ENCODE measurements at places on chromosomes 4 and X.

DNA sequence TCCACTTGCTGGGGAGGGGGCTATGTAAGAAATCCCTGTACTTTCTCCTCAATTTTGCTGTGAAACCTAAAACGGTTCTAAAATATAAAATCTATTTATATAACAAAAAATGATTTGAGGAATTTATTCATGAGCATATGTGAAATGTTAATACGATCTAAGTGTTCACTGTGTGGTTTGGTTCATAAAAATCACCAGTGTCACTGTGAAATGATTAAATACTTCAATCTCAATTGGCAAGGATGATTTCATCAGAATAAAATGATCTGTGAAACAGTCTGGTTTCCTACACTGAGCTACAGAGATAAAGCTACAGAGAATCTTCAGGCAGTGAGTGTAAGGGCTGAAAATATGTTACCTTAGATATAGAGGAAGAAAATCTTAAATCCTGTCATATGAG is 153.4 kb downstream of the GPM6A start:
- no peak for DNase-seq

DNA sequence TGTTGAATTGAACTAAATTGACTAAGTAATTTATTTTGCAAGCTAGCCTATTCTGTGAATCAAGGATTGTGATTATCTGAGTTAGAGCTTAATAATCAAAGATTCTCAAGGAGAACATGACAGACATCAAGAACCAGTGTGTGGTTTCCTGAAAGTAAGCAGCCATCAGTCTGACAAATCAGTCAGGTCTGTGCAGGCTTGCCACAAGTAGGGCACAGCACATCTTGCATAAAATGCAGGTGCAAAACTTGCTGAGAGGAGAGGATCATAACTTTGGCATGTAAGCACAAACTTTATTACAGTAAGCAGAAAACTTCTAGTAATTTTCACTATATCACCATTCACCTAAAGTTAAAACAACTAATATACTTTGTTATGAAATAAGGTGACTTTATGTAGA is 22.5 kb downstream of the FAM241A start:
- no peak for DNase-seq

- no peak for DNase-seq
Measured at GRCh38 chr4:12084690-12085089, 656.0 kb upstream of the HS3ST1 start.

DNA sequence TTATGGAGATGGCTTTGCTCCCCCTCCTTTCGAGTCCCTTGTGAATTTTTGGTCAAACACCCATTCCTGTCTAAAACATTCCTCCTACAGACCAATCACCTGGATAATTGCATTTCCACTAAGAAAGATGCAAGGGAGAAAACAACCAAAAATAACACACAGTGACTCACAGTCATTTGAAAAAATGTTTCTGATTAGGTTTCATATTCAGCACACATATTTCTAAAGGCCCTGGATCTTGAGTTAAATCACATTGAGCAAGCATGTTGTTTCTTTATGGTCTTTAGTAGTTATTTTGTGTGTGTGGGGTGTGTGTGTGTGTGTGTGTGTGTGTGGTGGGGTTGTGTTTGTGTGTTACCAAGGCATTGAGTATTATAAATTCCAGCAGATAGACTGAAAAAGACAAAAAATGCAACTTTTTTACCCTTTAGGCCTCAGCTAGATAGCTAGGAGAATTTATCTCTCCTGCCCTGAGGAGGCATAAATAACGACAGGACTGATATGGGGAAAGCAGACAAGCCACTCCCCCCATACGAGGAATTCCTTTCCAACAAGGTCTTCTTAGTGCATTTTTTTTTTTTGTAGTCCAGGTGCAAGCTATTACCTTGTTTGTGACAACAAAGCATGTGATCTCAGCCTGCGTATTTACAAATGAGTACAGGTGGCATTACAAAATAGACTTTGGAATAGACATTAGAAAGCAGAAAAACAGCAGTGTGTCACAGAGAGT is 265.4 kb upstream of the ADGRL3 start:
- no peak for DNase-seq

GRCh38 chr4:159455675-159456237 is 352.9 kb downstream of the RAPGEF2 start:
- peak; percentile 66 for DNase-seq

- peak; percentile 89 for DNase-seq
Measured at GRCh38 chr4:73661646-73662119, 41.4 kb upstream of the RASSF6 start.

- DNase-seq: no peak
Measured at GRCh38 chrX:77640702-77641101, 145.3 kb downstream of the ATRX start.

GRCh38 chr4:183374950-183375555 is 52.8 kb upstream of the CLDN24 start:
- DNase-seq: peak; percentile 33

- peak; percentile 32 for DNase-seq
Measured at GRCh38 chr4:88075336-88075735, 67.9 kb downstream of the PKD2 start.

DNA sequence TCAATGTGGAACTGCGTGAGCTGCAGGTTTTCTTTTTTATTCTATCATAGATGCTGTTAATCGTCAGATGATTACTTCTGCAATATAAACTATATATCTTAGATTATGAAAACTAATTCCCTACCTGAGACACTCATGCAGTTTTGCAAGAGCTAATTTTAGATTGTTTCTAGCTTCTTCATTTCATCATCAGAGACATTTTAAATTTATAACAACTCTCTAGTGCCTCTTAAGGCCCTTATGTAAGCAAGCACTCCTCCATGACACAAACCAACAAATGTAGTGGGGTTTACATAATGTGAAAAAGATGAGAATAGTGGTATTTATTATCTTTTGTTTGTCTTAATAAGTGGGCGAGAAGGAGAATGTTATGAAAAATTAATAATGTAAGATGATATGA is 170.2 kb upstream of the ETNPPL start:
- DNase-seq: no peak

DNA sequence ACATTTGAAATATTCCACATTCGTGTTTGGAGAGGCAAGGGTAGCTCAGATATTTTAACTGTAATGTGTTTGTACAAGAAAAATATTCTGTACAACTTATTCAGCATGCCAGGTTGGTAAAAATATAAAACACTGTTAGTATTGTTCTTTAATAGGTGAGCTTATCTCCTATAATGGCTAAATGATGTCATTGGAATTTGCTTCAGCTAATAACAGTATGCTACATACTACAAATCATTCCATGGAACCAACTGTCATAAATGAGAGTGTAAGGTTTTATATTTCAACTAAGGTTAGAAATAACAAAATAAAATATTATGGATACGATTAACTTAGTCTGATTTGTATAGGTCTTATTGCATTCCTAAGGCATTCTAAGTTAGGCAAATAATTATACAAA is 206.6 kb downstream of the ADGRL3 start:
- peak; percentile 10 for DNase-seq

- no peak for DNase-seq
Measured at GRCh38 chr4:176453079-176453478, 133.3 kb downstream of the SPCS3 start.

GRCh38 chrX:95721011-95721410 is 963.6 kb upstream of the DIAPH2 start:
- DNase-seq: no peak

DNA sequence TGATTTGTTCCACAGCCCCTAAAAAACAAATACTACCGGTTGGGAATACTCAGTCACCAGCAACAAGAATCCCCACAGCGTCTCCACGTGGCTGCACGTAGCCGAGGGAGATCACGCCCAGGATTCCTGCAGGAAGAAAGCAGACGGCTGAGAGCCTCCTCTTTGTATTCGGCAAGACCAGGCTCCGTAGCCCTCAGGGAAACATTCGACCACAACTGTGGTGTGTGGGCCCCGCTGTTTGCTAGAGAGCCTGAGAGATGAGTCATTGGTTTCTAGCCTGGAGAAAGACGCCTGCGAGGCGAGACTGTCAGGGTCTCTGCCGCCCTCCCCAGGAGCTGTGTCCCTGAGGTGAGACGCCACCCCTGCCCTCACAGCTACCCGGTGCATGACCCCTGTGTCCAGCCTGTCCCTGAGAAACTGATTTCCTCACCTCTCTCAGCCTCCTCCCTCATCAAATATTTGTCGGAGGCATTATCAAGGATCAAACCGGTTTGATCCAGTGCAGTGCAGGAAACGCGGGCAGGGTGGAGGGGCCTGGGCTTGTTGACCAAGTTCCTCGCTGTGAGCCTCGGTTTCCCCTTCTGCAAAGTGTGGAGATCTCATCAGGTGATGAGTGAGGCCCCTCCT is 4.7 kb upstream of the S100P start:
- DNase-seq: peak; percentile 97

- DNase-seq: peak; percentile 25
Measured at GRCh38 chrX:16797358-16797757, 11.1 kb downstream of the TXLNG start.

DNA sequence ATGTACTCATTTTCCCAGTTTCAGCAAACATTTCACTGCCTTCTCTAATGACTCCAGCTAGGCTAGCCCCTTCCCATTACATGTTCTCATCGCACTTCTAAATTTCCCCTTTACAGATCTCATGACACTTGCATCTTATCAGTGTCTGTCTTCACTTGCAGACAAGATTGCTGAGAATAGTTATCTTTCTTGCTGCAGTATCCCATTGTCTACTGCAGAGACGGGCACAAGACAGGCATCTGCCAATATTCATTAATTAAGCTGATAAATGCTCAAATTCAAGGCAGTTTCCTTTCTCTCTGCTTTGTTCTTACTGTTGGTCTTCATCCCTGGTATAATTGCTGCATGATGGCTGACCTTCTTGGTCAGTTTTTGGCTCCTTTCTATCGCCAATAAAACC is 175.9 kb downstream of the ANTXR2 start:
- DNase-seq: no peak

DNA sequence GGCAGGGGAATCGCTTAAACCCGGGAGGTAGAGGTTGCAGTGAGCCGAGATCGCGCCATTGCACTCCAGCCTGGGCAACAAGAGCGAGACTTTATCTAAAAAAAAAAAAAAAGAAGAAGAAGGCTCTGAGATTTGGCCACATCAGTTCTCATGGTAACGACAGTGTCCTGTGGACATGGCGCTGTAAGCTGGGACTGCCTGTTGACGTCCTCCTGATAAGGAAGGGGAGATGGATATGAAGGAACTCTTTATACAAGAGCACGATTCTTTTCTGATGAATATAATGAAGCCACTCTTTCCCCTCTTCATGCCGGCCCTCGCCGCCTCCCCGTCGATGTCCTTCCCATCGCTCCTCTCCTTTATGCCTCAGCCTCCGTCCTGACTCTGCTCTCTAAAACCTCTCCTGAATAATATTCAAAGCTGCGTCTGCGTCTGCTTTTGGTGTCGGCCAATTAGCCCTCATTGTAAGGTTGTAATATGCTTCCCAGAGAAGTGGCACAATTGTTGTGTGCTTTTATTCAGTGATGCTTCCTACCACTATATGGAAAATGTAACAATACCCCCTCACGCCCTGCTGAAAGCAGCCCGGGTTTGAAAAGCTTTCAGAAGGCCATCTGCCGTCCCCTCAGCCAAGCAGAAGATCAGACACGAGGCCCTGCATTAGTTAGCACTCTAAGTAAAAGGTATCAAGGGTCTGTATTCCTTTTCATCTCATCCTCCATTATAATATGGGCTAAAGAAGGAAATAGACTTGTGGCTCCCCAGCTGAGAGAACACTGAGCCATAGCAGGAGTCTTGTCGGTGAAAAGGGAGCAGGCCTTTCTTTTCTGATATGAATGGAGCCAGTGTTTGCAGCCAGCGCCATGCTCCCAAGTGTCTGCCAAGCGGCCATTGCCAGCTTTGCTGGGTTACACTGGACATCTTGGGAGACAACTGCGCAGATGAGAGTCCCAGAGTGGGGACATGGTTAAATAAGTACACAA is 22.1 kb upstream of the SCOC start:
- DNase-seq: no peak

DNA sequence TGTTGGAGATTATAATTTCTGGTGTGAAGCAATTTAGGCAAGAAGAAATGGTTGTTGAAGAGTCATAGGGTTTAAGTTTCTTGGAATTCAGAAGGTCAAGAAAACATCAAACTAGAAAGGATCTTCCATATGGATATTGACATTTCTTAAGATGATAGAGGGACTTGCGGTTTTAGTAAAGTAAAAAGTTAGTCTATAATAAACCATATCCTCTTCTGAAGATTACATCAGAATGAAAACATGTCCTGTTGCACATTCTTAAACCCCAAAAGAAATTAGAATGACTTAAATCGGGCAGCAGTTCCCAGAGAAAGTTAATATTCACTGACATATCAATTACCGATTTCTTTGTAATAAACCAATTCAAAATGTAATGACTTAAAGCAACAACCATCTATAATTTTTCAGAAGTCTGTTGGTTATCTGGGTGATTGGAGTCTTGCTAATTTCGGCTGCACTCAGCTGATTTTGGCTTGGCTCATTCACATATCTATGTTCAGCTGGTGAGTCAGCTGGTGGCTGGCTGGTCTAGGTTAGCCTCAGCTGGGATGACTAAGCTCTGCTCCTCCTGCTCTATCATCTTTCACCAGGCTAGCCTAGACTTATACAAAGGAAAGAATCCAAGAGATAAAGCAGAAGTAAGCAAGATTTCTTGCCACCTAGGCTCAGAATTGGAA is 24.4 kb upstream of the DYNLT3 start:
- DNase-seq: peak; percentile 86

DNA sequence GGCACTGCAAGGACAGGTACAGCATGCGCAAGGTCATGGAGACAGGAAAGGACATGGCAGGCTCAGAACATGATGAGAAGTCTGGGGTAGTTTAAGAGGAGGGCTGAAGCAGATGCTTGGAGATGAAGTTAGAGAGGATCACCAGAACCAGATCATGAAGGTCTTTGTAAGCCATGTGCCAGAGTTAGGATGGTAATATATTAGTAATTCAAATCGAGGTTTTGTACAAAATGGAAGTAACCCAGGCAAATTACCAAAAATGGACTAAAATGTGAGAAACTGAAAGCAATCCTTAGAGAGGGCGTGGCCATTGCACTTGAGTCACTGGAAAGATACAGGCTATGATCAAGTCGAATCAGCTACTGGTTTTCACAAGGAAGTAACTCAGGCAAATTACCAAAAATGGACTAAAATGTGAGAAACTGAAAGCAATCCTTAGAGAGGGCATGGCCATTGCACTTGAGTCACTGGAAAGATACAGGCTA is 13.5 kb downstream of the RXFP1 start:
- peak; percentile 57 for DNase-seq

DNA sequence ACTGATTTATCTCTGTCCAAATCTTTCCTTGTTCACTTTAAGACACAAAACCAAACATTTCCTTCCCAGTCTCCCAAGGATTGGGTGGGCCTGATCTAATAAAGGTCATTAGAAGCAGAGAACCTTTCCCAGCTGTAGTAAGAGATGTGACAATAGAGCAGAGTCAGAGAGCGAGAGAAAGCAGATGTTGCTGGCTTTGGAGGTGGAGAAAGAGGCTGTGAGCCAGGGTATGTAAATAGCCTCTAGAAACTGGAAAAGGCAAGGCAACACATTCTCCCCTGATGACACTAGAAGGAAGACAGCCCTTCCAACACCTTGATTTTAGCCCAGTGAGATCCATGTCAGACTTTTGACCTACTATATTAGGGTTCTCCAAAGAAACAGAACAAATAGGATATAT is 337.5 kb upstream of the CASK start:
- DNase-seq: no peak

- DNase-seq: peak; percentile 94
Measured at GRCh38 chr4:113761620-113762185, at the start of gene CAMK2D. Gene CAMK2D, minus strand, starts transcription at chr4:113761738. Its CDS starts 670 bp downstream, at chr4:113761068.

Measured in myocyte (in vitro differentiated cells).